Natural killer cell treated with Interleukin-12 subunit alpha and Interleukin-12 subunit beta and Interleukin-15 and Interleukin-18, amount 100 ng/mL, for 72 hours (primary cell): ENCODE measurements at places on chromosomes 3 and 15. TPM values are rescaled to one million over a fixed set of nuclear protein-coding genes. Genes with fewer than 3 reads are reported as not detected.

The ITGA11 gene
- total RNA-seq: 0.17 TPM

DNA sequence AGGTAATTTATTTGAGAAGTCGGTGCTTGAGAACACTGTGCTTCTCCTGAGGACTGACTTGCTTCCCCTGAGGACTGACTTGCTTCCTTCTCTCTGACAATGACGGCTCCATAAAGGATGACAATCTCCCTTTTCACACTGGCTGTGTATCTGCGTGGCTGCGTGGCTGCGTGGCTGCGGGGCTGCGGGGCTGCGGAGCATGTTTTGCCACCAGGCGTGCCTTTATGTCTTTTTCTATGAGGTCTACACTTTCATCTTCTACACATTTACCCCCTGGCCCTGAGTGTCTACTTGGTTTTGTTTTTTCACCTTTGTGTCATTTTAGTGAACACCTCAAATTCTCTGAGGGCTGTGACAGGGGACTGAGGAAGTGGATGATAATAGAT, 89.9 kb downstream of the XXYLT1 start:
- DNase-seq: no peak

The CASR gene
- total RNA-seq: not detected

GRCh38 chr3:13420831-13421765, 976 bp upstream of the NUP210 start:
- DNase-seq: peak; percentile 71

- no peak for DNase-seq
Observed at GRCh38 chr15:91124132-91124531, 24.1 kb downstream of the SV2B start.

DNA sequence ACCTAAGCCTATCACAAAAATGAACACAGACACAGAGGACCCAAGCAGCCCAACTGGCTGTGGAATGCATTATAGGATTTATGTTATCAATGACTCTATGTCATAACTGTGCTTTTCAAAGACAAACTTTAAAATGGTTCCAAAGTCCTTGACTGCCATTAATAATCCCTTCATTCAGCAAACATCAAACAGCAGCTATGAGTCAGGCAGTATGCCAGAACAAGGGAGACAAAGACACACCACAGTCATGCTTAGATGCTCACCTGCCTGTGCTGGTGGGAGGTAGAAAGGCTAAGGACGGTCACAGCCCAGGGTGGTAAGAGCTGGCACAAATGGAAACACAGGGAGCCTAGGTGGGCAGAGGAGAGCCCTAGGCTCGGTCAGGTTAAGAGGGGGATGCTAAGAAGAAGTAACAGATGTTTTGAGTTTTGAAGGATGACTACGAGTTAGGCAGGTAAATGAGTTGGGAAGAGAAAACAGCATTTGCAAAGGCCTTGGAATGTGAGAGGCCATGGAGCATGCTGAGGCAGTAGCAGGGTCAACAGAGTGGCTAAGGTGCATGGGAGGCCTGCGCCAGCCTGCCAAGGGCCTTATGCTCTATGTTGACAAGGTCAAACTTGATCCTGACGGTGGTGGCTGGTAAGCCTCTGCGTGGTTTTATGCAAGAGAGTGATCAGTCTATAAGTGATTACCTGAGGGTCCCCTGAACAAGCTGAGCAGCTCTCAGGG, 23.0 kb downstream of the NMNAT3 start:
- DNase-seq: no peak

DNA sequence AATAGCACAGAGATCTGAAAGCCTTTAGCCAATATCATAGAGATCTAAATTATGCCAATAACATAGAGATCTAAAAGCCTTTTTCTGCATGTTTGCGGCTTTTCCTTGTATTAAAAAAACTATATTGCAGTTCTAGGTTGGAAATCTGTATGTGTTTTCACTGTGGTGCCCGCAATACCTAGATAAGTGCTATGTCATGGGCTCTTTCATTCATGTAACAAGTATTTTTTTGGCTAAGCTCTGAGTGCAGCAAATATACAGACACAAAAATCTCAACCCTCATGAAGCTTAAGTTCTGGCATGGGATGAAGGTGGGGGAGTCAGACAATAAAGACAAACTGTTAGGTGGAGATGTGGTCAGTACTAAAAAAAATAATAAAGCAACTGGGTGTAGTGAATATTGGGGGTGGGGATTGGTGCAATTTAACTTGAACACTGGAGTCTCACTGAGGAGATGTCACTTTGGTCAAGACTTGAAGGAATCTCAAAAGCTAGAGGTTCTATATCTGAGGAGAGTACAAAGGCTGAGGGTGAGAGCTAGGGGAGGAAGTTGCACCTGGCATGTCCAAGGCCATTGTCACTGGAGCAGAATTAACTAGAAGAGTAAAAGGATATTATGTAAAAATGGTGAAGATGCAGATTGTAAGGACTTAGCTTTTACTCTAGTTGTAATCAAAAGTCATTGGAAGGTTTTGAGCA, 973 bp downstream of the BUB1B start:
- DNase-seq: no peak

- no peak for DNase-seq
Observed at GRCh38 chr15:41231422-41232226, 556 bp downstream of the CHP1 start.

GRCh38 chr3:179943117-179943880, 93.4 kb downstream of the PEX5L start:
- DNase-seq: no peak

The RBP2 gene
- not detected for total RNA-seq

DNA sequence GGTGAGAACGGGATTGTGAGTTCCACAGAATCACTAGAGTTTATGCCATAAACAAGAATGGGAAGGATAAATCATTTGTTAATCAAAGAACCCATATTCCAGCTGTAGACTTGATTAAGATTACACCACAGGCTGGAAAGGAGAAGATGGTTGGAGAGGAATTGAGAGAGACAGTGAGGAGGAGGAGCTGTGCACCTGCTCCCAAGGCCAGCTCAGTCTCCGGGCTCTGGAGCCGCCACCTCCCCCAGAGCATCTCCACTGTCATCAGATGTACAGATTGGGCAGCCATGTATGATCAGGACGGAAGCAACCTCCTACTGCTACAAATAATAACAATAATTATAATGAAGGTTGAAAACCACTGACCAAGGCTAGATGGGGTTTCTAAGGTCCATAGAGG, 170.0 kb downstream of the MINAR1 start:
- no peak for DNase-seq
